GM23338 (cell line): ENCODE measurements at places on chromosomes 7 and 10. TPM values are rescaled to one million over a fixed set of nuclear protein-coding genes. Genes with fewer than 3 reads are reported as not detected.

The SEMA4G gene
- total RNA-seq = 7.3 and 8.5 TPM in 2 replicates

The PAX2 gene
- total RNA-seq = not detected in 2 replicates

The SCART1 gene
- 0.19 and 0.59 TPM in 2 replicates for total RNA-seq

The AKR1C2 gene
- total RNA-seq = 0.35 TPM in 1 of 2 replicates, not detected in the other

The AKR1C3 gene
- total RNA-seq = 5.1 and 6.9 TPM in 2 replicates

The GDF2 gene
- total RNA-seq = not detected in 2 replicates

The ENO4 gene
- total RNA-seq = 0.04 and 0.24 TPM in 2 replicates

The ZCCHC24 gene
- total RNA-seq = 7.2 and 10.1 TPM in 2 replicates

The TMEM184A gene
- 0.04 and 0.66 TPM in 2 replicates for total RNA-seq

The ATRNL1 gene
- 24.0 and 29.7 TPM in 2 replicates for total RNA-seq

The TACC2 gene
- 24.2 and 35.9 TPM in 2 replicates for total RNA-seq

The GBX1 gene
- total RNA-seq = 0.24 and 1.8 TPM in 2 replicates

The ADAM22 gene
- 17.6 and 18.7 TPM in 2 replicates for total RNA-seq

The SH2D4B gene
- not detected in 2 replicates for total RNA-seq

The DGKI gene
- 0.39 and 1.0 TPM in 2 replicates for total RNA-seq

The PNLIP gene
- total RNA-seq = not detected in 2 replicates

The GRID1 gene
- 0.14 and 0.82 TPM in 2 replicates for total RNA-seq

The ETV1 gene
- total RNA-seq = 53.5 and 61.9 TPM in 2 replicates

The HSPA14 gene
- 32.4 and 35.8 TPM in 2 replicates for total RNA-seq

The NODAL gene
- 28.4 and 29.9 TPM in 2 replicates for total RNA-seq

The CCL24 gene
- not detected in 2 replicates for total RNA-seq

The SSC4D gene
- 11.4 and 12.7 TPM in 2 replicates for total RNA-seq

The FAM131B gene
- 28.8 and 30.2 TPM in 2 replicates for total RNA-seq

The NPFFR1 gene
- 0.03 and 0.08 TPM in 2 replicates for total RNA-seq

The GCK gene
- total RNA-seq = 7.3 and 9.3 TPM in 2 replicates

The BLVRA gene
- 17.0 and 20.4 TPM in 2 replicates for total RNA-seq

The KCP gene
- total RNA-seq = 0.76 and 1.3 TPM in 2 replicates

The COPG2 gene
- total RNA-seq = 66.3 and 72.4 TPM in 2 replicates

The A1CF gene
- total RNA-seq = not detected in 2 replicates

The SPDYE16 gene
- not detected in 2 replicates for total RNA-seq

The NRG3 gene
- total RNA-seq = 3.1 and 3.9 TPM in 2 replicates

The PTF1A gene
- total RNA-seq = not detected in 2 replicates

The ASIC3 gene
- 0.54 and 0.90 TPM in 2 replicates for total RNA-seq

The HOXA6 gene
- not detected in 2 replicates for total RNA-seq

The OR2A1 gene
- 0.10 TPM in 1 of 2 replicates, not detected in the other for total RNA-seq
